ENCODE measurements at places on chromosomes 1 and 21.

DNA sequence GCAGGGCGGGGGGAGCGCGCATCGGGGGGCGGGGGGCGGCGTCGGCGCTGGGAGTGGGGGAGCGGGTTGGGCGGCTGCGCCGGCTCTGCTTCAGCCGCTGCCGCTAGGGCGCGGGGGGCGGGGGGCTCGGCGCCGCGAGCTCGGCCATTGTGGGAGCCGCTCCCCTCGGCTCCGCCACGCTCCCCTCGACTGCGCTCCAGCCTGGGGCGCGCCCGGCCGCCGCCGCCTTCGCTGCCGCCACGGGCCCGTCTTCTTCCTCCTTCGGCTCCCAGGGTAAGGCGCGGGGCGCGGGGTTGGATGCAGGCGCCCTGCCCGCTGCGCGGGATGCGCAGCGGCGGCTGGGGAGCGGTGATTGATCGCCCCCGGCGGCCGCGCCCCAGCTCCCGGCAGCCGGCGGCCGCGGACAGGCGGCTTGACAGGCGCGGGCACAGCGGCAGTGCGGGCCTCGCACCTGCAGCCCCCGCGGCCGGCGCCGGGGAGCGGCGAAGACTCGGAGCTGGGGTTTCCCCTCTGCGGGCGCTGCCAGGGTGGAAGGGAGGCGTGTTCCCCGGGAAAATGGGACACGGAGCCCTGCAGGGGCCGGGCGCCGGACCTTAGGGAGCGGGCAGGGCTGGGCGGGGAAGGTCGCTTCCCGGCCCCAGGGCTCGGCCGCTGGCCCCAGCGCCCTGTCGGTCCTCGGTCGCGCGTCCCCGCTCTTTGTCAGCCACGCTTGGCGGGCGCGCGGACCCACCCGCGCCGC, 55.3 kb downstream of the NDUFS5 start:
- no peak for DNase-seq

DNA sequence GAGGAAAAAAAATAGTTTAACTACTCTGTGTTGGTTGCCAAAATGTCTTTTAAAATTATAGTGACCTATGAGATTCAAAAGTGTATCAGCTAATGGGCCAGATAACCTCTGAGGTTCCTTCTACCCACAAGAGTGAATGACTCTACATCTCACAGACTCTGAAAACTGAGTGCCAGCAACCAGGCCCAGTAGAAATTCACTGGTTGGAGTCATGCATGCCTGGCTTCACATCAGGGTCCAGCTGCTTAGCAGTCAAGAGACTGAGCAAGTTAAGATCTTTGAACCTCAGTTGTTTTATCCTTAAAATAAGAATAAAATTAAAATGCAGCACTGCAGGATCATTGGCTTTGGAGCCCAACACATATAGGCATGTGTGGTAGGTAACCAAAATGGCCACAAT, 342.6 kb upstream of the NFIA start:
- no peak for DNase-seq

DNA sequence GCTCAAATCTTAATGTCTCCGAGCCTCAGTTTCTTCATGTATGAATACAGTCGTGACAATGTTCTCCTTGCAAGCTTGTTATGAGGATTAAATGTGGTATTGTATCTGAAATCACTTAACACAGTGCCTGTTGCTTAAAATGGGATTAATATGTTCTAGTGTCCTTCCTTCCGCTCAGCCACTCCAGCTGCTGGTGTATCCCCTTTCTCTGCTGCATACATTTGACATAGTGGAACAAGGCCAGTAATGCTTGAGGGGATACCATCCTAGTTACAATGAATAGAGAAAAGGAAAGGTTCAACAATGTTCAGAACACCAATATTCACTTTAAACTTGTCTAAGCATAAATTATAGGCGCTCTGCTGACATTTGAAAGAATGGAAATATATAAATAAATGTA, 64.0 kb downstream of the PROX1 start:
- no peak for DNase-seq

GRCh38 chr1:35810096-35810881, 2.5 kb downstream of the AGO4 start:
- no peak for DNase-seq

DNA sequence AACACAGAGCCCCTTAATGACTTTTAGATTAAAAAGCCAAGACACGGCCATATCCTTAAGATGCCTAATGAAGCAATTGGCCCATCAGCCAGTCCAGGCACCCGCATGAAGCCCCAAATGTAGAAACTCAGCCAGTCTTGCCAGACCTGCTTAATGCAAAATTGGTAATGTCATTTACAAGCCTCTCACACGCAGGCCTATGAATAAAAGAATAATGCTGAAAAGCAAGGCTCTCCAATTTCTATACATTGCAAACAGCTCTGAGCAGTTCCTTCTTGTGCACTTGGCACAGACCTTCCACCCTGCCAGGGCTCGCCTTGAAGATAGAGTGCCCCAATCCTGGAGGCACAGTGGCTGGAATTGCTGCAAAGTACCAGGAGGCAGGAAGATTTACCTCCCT, 498.9 kb downstream of the NPHP4 start:
- DNase-seq = no peak
